ENCODE measurements at places on chromosomes 6 and 20.

GRCh38 chr20:46089167-46089416 lies 670 bp downstream of the NCOA5 start:
- peak; percentile 57 for DNase-seq

DNA sequence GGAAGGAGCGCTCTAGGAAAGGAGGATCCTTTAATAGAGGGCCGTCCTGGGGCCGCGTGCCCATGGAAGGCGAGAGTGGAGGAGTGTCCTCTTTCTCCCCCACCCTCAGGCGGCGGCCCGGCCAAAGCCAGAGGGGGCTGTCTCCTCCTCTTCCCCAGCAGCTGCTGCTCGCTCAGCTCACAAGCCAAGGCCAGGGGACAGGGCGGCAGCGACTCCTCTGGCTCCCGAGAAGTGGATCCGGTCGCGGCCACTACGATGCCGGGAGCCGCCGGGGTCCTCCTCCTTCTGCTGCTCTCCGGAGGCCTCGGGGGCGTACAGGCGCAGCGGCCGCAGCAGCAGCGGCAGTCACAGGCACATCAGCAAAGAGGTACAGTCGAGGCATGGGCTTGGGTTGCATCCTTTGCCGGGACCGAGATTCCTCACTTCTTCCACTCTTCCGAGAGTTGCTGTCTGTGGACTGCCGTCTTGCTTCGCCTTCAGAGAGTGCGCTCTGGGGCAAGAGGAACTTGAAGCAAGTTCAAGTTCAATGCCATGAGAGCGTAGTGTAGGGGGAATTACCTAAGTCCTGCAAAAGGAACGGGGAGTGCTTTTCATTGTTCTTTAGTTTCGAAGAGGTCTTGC lies at the start of gene LAMA2:
Gene LAMA2 (plus strand): TSS at position 148 of the 621 bp plus-strand sequence. CDS start 108 bp downstream, at position 256.
- no peak for DNase-seq

DNA sequence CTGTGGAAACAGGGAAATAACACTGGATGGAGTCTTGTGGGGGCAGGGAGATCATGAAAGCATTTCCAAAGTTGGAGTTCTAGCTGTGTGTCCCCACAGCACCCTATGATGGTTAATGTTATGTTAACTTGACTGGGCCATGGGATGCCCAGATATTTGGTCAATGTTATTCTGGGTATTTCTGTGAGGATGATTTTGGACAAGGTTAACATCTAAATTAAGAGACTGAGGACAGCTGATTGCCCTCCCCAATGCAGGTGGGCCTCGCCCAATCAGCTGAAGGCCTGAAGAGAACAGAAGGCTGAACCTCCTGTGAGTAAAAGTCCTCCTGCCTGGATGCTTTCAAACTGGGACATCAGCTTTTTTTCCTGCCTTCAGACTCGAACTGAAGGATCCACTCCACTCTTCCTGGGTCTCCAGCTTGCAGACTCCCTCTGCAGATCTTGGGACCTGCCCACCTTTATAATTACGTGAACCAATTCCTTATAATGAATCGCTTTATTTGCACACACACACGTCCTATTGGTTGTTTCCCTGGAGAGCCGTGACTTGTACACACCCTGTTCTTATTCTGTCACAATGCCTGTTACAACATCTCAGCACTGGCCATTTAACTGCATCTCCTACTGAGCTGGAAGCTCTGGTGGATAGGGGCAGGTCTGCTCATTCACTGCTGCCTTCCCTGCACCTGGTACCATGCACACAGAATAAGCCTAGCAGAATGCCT lies 99.5 kb upstream of the IYD start:
- no peak for DNase-seq

GRCh38 chr20:57805747-57806146 lies 95.9 kb upstream of the PMEPA1 start:
- DNase-seq: no peak

DNA sequence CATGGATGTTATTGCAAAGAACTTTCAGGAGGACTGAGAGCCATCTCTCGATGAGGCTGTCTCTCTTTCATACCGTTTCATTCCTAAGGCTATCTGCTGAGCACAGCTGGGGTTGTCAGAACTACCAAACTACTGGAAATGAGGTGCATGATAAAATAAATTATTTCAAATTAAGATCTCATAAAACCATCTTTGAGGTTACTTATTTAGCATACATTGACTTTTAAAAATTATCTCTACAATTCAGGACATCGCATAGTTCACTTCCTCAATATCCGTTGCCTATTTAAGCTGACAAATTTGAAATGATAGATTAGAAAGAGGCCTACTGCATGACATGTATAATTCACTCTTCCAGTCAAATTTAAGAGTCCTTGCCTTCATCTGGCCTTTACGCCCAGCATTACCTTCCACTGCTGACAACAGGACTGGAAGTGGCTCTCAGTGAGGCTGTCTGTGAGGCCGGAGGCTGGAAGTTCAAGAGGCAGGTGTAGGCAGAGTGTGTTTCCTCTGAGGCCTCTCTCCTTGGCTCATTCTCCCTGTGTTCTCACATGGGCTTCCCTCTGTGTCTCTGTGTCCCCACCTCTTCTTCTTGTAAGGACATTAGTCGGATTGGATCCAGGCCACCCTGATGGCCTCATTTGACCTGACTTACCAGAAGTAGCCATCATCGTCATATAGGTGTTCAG lies 12.8 kb upstream of the DUSP22 start:
- no peak for DNase-seq

- no peak for DNase-seq
Measured at GRCh38 chr6:21188505-21189223, 404.9 kb upstream of the SOX4 start.

GRCh38 chr20:16062661-16063581 lies 510.3 kb downstream of the KIF16B start:
- DNase-seq: no peak

GRCh38 chr6:33950891-33951889 lies 147.4 kb upstream of the MLN start:
- DNase-seq: no peak

DNA sequence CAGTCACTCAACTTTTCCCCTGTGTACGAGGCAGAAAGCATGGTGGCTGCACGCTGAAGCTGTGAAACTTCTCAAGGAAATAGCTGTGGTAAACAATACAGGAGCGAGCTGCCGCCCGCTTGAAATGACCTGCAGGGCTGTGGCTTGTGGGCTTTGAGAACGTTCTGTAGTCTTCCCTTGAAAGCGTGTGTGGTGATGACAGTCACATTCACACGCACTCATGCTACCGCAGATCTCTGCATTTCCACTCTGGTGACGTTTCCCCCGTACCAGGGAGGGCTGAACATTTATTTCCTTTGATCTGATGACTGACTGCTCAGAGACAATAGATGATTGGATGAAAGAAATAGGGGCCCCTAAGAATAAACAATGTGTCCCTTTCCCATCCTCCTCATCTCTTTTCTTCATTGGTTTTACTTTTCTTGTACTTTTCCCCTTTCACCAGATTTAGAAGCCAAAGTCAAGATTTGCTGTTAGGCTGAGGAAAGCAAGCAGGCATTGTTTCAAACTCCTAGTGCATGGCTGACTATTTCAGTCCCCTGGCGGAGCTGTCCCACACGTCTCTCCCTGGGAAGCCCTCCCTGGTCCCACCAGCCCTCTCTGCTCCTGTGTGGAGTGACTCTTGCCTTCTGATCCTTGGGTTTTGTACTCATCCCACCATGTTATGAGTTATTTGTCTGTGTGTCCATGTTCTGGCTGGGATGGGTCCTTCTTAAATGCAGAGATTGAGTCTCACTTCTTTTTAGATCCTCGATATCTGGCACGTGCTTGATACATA lies 3.9 kb downstream of the SYTL3 start:
- peak; percentile 88 for DNase-seq
